ENCODE measurements at places on chromosomes 12 and 14.

GRCh38 chr12:6613015-6613775, 6.0 kb upstream of the CHD4 start:
- no peak for DNase-seq

DNA sequence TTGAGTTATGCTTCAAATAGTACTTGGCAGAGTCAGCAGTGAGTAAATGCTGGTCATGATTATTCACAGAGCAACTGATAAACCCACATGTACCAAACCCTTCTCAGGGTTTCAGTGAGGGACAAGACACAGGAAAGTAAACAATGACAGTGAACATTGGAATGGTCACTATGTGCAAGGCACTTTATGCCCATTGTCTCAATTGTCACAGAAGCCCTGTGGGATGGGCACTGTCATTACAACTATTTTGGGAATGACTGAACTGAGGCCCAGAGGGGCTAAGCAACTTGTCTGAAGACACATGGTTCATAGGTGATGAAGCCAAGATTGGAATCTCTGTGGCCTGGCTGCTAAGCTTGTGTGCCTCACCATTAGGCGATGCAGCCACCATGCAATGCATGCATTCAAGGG, 238.5 kb downstream of the RBM19 start:
- no peak for DNase-seq

DNA sequence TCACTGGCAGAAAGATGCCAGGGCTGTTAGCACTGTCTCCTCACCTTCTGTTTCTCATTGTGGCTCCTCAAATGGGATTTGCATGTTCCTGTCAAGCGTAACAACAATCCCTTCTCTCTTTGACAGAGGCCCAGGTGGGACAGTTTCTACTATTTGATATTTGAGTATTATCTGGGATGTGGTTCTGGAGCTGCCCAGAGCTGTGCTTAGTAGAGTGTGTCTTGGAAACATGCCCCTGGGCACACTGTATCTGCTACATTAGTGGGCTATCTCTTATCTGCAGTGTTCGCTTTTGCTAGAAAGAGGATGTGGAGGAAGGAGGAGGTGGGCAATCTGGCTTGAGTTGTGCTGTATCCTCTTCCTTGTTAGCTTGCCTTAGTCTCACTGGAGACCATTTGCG, 3.8 kb upstream of the ACADS start:
- no peak for DNase-seq

DNA sequence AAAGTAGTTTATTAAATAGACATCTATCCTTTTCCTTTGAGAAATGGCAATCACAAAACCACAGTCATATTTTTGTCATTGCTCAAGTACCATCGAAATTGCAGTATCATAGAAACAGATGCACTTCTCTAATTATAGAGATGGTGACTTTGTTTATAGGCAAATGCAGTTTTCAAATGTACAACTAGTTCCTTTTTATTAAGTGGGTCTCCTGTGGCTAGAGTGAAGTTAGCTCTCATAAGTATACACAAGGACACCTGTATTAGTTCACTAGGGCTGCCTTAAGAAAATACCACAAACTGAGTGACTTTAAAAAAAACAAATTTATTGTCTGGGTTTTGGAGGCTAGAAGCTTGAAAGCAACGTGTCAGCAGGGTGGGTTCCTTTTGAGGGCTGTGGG, 62.8 kb downstream of the OTOGL start:
- no peak for DNase-seq

DNA sequence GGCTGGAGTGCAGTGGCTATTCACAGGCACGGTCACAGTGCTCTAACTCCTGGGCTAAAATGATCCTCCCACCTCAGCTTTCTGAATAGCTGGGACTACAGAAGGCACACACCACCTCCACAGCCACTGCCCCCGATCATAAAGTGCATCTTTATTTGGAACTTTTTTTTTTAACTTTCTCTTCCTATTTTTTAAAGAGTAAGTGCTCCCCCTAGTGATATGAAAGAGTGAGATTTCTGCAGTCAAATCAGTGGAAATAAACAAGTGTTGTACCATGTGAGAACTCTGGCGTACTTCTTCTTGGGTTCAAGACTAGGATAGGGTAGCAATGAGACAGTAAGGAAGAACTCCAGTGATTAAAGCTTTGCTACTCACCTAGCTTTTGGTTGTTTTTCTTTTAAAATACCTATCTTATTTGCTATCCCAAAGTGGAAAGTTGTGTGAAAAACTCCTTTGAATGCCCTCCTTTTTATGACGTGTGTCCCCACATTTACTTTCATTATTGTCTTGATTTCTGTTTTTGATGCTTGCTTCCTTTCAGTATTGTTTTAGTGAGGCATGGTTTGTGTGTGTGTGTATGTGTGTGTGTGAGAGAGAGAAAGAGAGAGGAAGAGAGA, 6.6 kb downstream of the PPP4R4 start:
- no peak for DNase-seq

GRCh38 chr12:29395356-29395755, 14.4 kb upstream of the ERGIC2 start:
- DNase-seq = no peak

DNA sequence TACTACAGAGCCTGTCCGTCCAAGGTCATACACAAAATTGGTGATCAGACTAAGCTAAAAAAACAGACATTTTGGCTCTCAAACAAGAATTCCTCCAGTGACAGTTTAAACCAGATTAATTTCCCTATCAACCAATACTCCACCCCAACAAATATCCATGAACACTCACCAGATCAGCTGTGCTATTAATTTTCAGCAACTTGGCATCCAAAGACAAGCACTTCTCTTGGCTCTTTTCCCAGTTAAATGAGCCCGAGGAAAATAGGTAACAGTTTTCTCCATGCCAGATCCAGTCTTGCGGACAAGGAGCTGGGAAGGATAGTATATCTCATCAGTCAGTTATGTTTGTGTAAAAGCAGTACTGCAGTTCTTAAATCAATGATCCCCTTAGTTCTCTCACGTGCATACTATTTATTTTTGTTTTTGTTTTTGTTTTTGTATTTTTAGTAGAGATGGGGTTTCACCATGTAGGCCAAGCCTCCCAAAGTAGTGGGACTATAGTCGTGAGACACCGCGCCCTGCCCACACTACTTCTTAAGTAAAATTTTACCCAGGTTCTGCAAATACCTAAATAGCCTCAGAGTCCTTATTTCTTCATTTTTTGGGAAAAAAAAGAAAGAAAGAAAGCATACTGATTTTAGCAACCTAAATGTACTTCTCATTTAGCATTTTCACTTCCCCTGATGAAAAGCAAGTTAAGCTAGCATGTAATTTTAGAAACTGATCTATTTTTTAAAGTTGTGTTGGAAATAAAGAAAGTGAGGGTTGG, 11.1 kb downstream of the OLR1 start:
- no peak for DNase-seq

- DNase-seq = no peak
Observed at GRCh38 chr12:58425481-58426392, 484.4 kb downstream of the ATP23 start.

DNA sequence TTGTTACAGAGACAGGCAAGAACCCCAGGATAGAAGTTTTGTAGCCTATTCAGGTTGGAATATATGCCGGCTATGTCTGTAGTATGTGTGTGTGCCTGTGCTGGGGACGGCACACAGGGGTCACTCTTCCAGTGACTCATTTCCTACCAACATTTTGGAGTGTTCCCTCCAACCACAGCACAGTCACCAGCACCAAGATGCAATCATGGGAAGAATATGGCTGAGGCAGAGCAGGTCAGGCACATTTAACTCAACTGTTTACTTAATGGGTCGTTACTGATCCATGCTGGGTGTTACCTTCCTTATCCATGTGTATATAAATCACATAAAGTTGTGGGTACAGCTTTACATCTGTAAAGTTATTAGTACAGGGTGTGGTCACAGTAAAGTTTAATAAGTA, 178.3 kb downstream of the PRKD1 start:
- no peak for DNase-seq

DNA sequence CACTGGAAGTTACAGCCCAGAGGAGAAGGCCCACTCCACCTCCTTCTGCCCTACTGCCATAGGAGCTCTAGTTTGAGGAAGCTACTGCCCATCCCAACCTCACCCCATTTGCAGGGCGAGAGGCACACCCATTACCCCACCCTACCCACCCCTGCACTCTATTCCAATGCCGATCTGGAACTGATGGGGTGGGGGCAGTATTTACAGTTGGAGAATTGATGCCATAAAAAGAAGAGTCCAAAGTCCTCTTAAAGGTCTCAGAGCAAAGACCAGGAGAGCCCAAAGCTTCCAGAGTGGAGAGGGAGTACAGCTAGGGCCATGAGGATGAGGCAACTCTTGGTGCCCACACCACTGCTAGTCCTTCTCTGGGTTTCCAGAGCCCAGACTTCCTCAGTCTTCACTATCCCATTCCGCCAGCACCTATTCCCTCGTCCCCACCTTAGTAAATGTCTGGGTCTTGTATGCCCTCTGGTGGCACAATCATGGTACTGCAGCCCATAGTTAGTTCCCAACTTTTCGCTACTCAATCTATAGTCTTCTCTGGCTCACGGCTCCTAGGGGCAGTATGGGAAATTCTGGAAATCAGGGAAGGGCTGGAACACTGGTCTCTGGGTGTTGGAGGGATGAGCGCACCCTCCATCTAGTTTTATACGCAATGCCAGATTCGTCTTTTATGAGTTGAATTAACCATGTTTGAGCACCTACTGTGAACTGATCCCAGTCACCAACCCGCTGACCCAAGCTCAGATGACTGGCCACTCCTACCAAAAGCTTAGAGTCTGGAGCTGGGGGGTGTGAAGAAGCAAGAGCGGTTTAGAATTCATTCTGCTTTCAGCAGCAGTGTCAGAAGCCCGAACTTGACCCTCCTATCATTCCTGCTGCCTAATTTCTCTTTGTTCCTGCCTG, 6.9 kb upstream of the ADCY6 start:
- DNase-seq = peak; percentile 27

DNA sequence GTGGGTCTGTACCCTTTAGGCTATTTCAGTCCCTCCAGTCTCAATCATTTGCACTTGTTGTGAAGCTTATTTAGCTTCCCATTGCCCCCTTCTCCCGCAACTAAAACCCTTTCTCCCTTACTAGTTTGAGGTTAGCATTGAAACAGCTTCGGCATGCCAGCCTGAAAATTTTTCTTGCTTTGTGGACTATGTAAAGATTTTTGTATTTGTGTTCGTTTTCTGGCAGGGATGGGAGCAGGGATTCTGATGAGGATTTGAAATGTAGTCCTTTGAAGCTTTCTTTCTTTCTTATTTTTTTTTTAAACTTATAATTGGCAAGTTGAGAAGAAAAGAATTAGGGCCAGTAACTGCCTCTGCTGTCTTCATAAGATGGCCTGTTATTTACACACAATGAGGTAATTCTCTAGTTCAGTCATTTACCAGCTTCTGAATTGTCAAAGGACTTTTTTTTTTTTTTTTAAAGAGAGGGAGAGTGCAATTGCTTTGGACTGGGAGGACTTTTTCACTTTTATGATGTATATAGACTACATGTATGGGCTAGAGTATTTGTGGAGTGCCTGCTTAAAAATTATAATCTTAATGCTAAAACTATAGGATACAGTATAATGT, 29.0 kb downstream of the PALS1 start:
- DNase-seq = no peak

DNA sequence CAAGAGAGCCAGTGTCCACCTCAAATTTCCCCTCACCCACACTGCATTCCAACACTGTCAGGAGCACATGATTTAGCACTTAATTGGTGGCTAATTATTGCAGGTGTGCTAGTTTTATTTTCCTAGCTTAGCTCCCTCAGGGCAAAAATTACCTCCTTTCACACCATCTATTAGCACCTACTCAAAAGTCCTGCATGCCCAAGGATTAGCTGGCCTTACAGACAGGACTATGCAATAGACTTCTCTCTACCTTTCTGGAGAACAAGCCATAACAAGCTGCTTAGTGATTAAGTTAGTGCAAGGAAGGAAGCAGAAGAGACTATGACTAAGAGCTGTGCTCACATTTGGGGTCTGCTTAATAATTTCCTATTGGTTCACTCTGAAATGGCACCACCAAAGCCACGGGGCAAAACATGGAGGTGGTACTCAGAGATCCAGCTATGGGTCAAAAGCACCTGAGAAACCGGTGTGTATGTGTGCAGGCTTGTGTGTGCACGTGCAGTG, 69.5 kb downstream of the STON2 start:
- DNase-seq = no peak

DNA sequence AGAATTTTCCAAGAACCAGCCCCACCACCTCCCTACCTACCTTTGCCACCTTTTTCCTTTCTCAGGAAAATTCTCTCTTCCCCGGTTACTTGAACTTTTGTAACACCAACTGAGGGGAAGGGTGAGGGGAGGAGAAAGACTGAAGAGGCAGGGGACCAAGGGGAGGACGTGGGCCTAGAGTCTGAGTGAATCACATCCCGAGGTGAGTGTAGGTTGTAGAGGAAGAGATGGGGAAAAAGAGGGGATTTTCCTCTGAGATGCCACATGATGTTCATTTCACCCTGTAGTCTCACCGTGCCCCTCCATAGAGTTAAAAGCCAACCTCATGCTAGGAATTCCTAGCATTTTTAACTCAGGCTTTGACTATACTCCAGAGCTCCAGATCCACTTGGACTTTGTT, 311.8 kb downstream of the RPAP3 start:
- peak; percentile 36 for DNase-seq

GRCh38 chr12:106766393-106766826, 8.1 kb upstream of the RIC8B start:
- DNase-seq = peak; percentile 54

DNA sequence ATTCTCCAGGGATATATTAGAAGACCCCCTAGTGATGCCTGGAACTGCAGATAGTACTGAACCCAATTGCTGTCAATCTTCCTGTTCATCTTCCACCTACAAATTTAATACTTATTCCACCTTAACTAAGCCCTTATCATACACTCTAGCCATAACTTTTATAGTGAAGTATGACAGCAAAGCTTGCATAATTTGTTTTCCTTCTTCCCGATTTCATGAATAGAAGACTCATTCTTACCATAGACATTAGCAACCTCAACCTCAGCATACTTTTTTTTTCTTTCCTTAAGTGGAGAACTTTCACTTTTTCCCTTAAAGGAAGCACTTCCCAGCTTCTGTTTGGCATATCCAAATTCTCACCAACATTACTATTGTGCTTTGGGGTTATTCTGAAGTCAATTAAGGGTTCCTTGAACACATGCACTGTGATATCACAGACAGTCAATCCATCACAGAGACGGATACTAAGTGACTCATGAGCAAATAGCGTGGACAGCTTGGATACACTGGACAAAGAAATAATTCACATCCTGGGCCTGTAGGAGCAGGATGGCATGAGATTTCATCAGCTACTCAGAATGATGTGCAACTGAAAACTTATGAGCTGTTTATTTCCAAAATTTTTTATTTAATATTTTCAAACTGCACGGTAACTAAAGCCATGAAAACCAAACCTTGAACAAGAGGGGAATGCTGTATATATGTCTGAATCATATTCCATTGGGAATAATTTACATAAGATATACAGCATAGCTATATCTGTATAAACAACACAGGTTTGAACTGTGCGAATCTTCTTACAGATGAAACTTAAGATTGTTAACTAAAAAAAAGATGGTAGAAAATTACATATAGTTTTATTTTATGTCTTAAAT, 63.9 kb downstream of the SYT1 start:
- no peak for DNase-seq

- peak; percentile 25 for DNase-seq
Observed at GRCh38 chr14:89429199-89430181, 12.5 kb upstream of the FOXN3 start.

- no peak for DNase-seq
Observed at GRCh38 chr12:22733756-22734155, 108.8 kb downstream of the ETNK1 start.
